ENCODE measurements at places on chromosomes 11 and 22.

DNA sequence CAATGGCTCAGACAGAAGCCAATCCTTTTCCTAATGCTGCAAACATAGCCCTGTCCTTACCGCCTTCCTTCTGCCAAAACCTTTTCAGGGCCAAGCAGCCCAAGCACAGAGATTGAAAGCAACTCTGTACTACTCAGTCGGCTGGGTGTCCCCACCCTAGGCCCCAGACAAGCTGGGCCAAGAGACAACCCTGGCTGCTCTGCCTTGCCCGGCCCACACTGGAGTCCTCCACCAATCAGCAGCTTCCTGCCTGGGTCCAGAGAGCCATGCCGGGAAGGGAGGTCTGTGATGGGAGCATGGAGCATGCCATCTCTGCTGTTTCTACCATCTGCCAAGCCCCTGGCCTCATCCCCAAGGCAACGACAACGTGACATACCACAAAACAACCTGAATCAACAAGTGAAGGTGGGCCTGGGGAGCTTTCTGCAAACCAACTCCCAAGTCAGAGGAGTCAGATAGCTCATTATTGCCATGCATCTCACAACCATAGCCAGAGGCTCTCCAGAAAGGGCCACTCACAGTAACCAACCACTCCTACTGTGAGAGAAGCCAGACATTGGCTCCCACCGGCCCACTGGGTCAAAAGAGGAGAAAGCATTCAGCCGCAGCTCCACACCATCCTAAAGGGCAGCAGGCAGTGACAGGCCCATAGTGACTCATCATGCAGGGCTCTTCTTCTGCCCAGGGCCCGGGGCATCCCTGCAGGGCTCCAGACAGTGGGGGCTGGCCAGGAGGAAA lies 18.2 kb downstream of the PATZ1 start:
- DNase-seq: no peak

- no peak for DNase-seq
Observed at GRCh38 chr11:118804094-118804493, 13.1 kb upstream of the DDX6 start.

DNA sequence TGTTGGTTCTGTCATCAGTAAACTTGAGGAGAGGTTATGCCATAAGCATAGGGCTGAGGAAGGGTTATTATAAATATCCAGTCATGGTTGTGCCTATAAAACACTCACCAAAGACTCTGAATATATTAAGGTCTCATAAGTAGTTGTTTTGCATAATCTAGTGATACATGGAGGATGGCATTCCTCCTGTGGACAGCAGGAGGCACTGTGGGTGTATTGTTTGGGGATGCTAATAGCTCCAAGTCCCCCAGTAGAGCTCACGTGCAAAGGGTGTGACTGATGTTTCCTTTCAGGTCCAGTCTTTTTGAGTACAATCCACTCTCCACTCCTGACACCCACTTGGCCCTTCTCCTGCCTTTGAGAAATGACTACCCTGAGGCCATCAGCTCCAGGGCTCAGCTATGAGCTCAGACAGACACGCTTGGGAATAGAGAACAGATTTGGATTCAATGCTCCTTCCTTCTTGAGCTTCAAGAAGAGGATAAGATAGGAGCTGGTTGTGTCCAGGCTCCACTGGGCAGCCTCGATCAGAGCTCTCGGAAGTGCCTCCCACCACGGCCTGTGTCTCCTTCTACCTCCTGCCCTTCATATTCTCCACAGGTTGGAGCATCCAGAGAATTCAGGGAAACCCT lies 85.2 kb upstream of the IGLL5 start:
- DNase-seq: no peak

DNA sequence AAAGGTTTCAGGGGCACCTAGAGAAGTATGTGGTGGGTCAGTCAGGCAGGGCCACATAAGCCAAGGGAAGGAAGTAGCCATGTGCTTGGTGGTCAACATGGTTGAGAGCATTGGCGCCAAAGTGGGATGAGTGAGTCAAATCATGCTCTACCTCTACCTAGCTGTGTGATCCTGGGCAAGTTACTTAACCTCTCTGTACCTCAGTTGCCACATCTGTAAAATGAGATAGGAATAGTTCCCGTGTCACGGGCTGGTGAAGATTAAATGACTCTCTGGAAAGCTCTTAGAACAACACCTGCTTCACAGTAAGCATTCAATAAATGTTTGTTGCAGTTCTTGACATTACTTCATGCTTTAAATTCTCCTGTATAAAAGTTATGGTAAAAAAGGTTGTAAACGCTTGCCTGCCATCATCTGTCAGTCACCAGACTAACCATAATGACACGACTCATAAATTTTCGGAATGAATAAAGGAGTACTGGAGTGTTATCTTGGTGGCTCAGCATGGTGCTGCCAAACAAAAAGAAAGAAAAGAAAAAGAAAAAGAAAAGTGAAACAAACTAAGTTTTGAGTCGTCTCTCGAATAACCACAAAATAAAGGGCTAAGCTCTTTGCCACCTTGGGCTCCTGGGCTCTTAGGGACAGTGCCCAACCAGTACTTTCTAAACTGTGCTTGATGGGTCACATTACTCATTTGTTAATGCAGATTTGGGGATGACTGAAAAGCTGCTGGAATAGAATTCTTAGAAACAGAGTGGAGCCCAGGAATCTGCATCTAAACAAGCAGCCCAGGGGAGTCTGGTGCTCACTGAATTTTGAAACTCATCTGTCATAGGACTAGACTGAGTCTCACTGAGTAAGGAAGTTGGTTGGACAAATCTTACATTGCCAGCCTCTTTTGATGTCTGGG lies 107.6 kb downstream of the LDLRAD3 start:
- DNase-seq: no peak

GRCh38 chr22:17637490-17638181 lies 921 bp upstream of the BCL2L13 start:
- no peak for DNase-seq

DNA sequence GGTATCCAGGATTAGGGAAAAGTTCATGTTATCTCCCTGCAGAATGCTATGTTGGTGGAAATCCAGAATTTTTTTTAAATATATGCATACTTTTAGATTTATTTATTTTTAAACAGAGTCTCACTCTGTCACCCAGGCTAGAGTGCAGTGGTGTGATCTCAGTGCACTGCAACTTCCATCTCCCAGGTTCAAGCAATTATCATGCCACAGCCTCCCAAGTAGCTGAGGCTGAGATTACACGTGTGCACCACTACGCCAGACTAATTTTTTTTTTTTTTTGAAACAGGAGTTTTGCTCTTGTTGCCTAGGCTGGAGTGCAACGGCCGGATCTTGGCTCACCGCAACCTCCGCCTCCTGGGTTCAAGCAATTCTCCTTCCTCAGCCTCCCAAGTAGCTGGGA lies 2.6 kb downstream of the PACSIN2 start:
- no peak for DNase-seq
